SK-MEL-5 (cell line): ENCODE measurements at places on chromosomes 6 and 20. TPM values are rescaled to one million over a fixed set of nuclear protein-coding genes. Genes with fewer than 3 reads are reported as not detected.

The ITPR3 gene
- 4.2 and 4.3 TPM in 2 replicates for total RNA-seq

DNA sequence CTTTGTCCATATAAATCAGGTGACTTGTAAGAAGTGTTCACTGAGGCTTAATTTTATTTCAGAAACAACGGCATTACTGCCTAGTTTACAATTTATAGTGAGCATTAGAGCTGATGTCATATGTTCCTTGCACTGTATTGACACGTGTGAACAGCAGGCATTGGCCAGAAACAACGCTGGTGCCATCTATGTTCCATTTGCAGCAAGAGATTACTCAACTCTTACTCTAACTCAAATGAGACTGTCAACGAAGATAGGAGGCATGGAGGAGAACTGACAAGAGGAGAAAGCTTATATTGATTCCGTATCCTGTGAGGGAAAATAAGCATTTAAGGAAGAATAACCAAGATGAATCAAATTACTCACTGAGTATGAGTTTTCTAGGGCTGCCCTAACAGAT, 48.4 kb downstream of the MTFR2 start:
- DNase-seq = peak; percentile 48

- DNase-seq = no peak
Observed at GRCh38 chr20:49976542-49976941, 6.2 kb upstream of the SNAI1 start.

DNA sequence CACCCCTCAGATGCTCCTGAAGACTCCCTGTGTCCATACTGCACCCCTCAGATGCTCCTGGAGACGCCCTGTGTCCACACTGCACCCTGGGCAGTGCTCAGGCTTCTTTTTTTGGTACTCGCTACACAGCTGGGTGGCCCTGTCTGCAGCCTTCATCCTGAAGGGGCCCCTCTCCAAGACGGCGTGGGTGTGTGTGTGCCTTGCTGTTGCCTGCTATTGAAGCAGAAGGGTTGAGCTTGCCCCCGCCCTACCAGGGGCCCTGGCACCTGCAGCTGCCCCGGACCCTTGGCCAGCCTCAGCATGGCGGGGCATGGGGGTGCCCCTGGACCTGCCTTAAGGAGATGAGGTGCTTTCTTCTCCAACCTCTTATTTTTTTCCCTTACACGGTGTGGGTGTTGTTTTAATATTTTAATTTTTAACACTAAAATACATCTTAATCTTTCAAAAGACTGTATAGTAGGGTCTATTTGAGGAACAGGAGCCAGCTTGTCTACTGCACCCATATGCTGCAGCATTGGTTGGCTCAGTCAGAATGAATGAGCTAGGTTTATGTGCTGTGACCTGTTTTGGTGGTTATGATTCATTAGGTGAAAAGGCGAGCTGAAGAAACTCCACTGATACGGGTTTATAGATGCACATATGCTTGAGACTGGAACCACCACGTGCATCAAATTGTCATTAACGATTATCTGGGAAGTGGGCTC, 135.9 kb downstream of the AGPAT4 start:
- no peak for DNase-seq

DNA sequence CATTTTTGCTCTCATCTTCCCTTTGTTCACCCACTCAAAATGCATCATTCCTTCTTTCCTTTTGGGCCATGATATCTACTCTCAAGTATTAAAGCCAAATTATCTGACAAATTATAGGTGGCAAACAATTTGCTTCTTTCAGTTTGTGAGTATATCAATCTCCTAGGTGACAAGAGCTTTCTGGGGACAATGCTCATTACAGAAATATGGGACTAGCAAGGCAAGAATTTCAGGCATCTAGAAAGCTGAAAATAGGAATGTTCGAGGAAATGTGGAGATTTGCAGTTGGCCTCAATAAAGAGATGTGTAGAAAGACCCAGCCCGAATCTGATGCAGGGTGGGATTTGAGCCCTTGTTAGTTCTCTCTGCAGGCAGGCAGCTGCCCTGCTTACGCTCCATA, 71.8 kb downstream of the ALDH8A1 start:
- no peak for DNase-seq

DNA sequence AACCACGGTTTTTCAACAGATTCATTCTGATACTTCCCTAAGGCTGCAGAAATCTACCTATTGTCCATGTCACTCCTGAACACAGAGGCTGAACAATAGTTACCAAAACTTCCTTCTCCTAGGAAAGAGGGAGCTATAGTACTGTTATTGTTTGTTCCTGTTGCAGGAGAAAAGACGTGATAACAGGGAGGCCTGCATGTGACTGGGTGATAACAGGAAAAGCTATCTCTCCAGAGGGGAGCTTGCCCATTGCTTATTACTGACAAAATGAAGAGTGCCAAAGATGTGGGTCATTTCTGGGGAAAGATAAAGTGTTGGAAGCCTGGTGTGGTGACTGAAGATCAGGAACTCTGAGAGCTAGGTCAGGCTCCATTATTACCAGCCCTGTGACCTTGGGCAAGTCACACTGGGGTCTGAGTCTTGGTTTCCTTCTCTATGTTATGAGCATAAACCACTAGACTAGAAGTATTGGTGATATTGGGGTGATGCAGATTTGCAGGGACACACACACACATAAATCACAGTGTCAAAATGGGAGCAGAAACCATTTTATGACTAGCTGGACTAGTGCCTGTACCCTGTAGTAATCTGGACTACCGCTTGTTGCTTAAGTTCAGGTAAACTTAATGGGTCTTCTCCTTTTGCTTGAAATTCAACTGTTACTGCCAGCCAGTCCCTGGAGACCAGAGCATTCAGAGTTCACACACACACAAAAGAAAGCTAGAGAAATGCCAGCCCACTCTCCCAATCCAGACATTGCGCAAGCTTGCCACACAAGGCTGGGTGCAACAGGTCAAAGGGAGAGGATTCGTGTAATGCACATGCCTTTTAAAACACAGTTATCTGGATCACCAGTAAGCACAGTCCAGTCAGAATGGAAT, 136.0 kb upstream of the CNR1 start:
- DNase-seq = no peak

DNA sequence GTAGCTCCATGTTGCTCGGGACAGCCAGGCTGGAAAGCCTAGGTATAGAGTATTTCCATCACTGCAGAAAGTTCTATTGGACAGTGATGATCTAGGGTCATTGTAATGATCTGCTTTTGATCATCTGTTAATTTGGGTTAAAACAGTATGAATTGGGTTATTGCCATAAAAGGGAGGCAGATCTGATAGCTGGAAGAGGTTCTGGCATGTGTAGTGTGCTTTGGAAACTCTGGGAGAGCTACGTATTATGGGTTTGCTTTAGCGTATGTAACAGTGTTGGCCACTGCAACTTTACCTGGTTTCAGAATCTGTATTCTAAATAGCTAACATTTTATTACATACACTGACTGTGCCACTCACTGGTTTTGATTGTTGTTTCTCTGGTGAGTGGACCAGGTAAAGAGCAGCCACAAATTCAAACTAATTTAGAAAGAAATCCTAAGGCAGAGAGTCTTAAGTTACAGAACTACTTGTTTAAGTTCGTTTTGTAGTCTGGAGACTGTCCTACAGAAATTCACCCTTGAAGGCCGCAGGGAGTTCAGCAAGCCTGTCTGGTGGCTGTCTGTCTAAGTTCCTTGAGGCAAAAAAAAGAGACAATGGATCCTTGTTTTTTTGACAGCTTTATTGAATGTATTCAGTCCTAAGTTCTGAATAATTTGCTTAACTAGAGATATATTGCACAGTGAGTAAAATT, 300.3 kb downstream of the PRL start:
- peak; percentile 69 for DNase-seq

The BPI gene
- not detected in 2 replicates for total RNA-seq

DNA sequence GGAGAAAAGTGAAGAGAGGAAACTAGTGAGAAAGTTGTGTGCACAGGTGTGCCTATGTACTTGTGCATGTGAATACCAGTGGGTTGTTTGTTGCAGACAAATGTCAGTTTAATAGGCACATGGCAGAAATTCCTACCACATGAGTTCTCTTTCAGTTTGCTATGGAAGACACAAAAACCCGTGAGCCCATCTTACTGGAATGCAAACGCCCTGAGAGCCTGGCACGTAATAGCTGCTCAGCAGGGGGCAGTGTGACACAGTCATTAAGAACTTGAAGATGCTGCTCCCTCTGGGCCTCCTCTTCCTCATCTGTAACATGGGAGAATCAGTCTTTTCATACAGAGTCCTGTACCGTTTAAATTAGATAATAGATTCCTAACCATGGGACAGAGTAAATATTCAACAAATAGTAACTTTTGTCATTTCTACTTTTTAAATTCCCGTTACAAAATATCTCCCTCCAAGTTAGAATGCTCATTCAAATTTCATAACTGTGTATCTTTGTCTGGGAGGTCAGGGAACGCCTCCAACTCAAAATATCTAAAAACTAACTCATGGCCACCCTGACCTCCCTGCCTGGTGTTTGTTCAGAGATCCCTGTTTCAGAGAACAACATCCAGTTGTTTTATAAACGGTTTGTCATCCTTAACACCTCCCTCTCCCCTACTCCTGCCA, 802.9 kb downstream of the MAFB start:
- DNase-seq = peak; percentile 85

The CABLES2 gene
- total RNA-seq = 2.9 TPM in 2 replicates

The CST3 gene
- 294 and 300 TPM in 2 replicates for total RNA-seq
